ENCODE measurements at places on chromosomes 1 and 21.
A peak's percentile ranks its signal among the peaks of the same experiment; 100 is the strongest.

GRCh38 chr1:47578721-47579419, 141.0 kb downstream of the FOXD2 start:
- DNase-seq, result no peak

GRCh38 chr1:6445062-6445763, 20.6 kb downstream of the ESPN start:
- peak; percentile 42 for DNase-seq

DNA sequence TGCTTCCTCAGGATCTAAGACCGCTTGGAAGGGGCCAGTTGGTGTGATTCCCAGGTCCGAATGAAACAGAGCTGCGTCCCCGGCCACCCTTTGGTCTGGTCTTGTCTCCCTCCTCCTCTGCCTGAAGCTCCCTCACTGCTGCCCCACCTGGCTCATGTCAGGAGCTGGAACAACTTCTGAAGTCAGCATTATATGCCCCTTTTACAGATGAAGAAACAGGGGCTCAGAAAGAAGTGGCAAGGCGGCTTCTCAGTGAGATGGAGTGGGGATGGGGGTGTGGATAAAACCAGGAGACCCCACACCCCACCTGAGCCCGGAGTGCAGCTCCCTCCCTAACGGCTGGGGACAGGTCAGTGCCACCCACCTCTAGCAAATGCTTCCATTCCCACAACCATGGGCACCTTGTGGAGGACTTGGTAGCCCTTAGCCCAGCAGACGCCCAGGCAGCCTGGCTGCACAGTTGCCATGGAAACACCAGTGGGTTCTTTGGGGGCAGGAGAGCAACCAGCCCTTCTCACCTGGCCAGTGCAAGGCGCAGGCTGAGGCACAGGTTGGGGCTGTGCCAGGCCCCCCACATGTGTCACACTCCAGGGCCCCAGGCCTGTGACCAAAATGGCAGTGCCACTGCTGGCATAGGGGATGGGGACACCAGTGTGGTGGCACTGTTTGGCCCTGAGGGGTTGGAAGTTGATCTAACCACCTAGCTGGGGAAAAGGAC, 31.9 kb upstream of the ECE1 start:
- no peak for DNase-seq

DNA sequence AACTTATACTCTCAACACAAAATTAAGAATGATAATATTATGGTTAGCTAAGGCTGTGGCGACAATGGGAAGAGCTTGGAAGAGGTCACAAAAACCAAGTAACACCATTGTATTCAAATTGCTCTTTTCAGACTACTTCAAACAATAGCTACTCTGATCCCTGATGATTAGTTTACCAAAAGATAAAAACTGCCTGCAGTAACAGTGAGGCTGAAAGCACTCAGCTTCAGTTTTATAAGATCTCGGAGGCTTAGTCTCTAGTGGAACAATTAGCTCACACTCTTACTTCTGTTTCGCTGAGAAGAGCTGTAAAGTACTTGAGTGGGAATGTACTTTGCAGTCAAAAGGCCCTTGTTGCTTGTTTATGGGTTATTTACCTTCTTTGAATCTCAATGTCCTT, 278.5 kb downstream of the LRRC7 start:
- no peak for DNase-seq

- no peak for DNase-seq
Measured at GRCh38 chr1:185312361-185313138, 4.5 kb downstream of the IVNS1ABP start.

DNA sequence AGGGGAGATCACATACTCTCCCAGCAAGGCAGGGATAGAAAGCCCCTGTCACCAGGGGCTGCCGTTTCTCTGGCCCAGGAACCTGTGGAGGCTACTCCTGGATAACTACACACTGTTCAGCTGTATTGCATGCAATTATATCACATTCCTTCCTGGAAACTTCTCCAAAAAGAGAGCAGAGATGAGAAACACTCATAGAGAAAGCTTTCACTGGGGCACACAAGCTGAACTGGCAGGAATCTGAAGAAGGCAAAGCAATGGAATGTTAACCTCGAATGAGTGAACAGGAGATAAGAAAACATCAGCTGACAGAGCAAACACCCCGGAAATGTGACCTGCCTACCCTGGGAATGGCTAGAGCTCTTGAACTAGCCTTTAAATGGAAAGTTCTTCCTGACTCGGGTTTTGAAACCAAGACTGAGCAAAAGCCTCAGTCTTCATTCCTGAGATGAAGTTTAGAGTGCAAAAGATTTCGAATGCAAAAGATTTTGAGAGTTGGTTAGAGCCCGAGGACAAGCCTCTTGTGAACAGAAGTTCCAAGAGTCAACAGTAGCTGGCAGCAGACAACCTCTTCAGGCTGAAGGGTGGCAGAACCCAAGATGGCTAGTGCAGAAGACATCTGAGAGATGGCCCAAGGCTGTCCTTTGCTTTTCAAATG, 32.3 kb downstream of the CCN1 start:
- peak; percentile 12 for DNase-seq

DNA sequence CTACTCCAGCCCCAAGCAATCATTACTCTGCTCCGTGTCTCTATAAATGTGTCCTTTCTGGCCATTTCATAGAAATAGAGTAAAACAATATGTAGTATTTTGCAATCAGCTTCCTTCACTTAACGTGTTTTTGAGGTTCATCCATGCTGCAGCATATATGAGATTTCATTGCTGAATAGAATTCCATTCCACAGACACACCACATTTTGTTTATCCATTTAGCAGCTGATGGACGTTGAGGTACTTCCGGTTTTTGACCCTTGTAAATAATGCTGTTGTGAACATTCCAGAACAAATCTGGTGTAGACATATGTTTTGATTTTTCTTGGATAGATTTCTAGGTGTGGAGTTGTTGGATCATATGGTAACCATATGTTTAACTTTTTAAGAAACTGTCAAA, 30.7 kb downstream of the ADAM30 start:
- DNase-seq, result no peak

- DNase-seq, result no peak
Measured at GRCh38 chr1:156276532-156276931, 6.1 kb downstream of the SMG5 start.

DNA sequence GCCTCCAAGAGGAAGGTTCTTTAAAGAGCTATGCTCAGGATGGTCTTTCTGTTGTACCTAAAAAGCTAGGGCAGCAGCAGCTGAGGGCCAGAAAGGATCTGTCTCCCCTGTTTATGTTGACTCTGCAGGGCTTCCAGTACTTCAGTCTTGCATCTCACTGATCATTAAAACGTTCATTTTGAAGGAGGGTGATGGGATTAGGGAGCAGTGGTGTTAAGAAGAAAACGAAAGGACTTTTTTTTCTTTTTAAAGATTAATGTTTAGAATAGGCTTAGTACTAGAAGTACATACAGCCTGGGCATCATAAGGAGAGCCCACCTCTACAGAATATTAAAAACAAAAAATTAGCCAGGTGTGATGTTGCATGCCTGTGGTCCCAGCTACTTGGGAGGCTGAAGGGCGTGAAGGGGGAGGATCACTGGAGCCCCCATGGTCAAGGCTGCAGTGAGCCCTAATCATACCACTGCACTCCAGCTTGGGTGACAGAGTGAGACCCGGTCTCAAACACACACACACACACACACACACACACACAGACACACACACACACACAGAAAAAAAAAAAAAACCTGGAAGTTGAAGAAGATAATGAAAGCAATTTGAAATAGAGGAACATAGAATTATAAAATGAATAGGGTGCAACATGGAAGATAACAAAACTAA, 2.9 kb downstream of the CR1L start:
- no peak for DNase-seq

- no peak for DNase-seq
Measured at GRCh38 chr1:18938707-18939070, 17.8 kb downstream of the IFFO2 start.
